ENCODE measurements at places on chromosomes 5 and 9.

GRCh38 chr9:79858508-79858907 lies 286.7 kb downstream of the TLE4 start:
- DNase-seq = no peak

GRCh38 chr5:151665613-151666012 lies 21.1 kb downstream of the SPARC start:
- DNase-seq = no peak

DNA sequence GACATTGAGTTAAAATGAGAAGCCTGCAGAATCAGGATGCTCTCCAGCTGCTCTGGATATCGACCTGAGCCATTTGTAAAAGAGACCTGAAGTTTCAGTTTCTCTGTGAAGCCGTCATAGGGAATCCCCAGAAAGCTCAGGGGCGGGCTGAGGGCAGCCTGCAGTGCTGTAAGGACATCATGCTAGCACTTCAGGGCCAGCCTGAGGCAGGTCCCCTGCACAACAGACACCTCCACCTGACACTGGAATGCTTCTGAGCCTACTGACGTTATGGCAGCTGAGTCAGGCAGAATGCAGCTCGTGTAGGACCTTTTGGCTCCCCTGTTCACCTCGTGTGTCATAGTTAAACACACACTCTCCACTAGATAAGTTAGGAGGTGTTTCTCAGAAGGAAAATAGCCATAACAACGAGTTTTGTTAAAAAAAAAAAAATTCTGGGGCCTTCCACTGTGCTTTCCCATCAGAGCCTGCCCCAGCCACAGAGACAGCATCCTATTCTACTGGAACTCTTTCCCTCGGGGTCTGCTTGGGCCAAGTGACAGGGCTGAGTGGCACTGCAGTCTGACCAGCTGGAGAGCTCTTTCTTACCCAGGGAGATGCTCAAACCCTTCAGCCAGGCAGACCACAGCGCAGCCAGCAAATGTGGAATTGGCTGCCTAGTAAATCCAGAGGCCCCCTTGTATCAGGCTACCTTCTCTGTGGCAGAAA lies 354.9 kb downstream of the DIRAS2 start:
- DNase-seq = no peak

DNA sequence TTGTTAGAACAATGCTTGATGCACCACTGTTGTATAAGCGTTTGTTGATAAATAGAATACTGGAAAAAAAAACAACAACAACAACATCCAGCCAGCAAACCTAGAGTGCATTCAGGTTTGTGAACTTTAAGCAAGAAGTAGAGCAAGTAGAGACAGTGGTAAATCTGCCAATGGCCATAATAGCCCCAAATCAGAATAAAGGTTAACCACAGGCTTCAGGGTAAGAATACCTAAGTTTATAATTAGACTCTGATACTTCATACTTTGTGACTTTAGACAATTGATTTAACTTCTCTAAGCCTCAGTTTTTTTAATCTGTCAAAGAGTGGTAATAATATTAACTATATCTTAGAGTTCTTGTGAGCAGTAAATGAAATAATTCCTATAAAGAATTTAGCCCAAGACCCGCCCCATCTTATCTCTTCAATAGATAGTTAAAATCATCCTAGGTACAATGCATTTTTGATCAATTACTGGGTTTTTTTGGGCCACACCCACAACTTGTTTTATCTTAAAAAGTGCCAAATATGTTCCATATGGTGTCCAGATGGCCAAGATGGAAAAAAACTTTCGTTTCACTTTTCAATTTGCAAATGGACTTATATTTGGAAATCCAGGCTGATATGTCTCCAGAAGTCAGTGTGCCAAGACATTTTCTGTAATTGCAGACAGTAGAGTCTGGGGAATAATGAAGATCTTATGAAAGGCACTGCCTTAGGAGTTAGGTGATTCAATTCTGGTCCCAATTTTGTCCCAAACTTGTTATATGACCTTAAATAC lies 24.5 kb upstream of the DPYSL3 start:
- no peak for DNase-seq

GRCh38 chr9:106419829-106420228 lies 443.1 kb upstream of the ZNF462 start:
- DNase-seq = no peak

DNA sequence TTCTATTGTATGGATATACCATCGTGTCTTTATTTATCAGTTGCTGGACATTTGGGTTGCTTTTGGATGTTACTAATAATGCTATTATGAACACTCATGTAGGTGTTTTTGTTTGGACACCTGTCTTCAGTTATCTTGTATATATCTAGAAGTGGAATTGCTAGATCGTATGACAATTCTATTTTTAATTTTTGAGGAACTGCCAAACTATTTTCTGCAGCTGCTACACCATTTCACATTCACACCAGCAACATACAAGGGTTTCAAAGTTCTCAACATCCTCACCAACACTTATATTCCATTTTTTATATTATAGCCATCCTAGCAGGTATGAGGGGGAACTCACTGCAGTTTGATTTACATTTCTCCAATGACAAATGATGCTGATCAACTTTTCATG lies 324.6 kb downstream of the CAAP1 start:
- DNase-seq = no peak

DNA sequence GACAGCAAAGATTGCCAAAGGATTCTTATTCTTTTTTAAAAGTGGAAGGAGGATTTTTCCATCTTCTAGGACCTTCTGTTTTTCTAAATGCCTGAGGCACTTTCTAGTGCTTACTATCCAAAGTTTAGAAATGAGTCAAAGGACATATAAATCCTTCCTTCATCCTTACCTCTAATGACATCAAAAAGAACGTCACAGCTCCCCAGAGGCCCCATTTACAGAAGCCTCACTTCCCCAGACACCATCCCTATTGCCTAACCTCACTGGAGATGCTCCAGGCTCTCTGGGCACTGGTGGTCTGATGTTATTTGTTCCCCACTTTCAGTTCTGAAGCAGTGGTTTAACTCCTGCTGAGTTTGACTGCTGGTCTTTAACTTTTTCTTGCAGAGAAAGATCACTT lies 504.3 kb downstream of the AGTPBP1 start:
- DNase-seq = no peak

DNA sequence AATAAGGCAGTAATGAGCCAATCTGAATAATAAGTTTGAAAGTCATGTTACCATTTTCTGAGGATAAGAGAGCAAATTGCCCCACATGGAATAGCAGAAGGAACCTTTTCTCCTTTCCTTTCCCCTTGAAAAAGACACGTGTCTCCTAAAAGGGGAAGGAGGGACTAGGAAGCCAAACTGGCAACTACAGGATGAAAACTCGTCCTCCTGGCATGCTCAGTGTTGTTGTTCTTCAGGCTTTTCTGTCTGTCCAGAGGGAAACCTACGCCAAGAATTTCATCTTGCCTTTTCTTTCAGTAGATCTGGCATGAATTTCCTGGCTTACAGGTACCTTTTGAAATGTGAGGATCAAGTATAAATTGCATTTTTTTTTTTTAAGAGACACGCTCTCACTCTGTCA lies 355.9 kb upstream of the TLE4 start:
- DNase-seq = no peak

- DNase-seq = no peak
Measured at GRCh38 chr5:142175461-142176142, 67.0 kb downstream of the NDFIP1 start.

DNA sequence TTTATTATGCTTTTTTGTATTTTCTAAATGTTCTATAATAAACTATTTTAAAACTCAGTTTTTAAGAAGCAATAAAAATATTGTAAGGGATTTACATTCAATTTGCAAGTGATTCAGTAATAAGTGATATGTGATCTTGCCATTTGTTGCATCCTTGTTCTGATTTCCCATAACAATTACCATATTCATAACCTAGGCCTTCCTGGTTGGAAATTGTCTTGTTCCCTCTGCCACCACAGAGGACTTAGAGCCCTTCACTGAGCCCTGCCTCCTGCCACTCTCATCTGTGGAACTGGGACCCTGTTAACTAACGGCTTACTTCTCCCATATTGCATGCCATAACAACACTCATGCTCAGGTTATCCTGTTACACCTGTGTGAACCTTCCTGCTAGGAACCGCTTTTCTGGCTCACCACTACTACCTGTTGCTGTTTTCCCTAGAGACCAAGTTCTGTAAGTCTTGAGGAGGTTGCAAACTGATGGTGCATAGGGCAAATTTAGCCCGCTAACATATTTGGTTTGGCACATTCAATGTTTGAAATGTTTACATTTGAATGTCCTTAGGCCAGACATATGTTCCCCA lies 32.9 kb upstream of the DTWD2 start:
- DNase-seq = no peak

- no peak for DNase-seq
Measured at GRCh38 chr9:128703616-128704355, 1.5 kb downstream of the PKN3 start.

DNA sequence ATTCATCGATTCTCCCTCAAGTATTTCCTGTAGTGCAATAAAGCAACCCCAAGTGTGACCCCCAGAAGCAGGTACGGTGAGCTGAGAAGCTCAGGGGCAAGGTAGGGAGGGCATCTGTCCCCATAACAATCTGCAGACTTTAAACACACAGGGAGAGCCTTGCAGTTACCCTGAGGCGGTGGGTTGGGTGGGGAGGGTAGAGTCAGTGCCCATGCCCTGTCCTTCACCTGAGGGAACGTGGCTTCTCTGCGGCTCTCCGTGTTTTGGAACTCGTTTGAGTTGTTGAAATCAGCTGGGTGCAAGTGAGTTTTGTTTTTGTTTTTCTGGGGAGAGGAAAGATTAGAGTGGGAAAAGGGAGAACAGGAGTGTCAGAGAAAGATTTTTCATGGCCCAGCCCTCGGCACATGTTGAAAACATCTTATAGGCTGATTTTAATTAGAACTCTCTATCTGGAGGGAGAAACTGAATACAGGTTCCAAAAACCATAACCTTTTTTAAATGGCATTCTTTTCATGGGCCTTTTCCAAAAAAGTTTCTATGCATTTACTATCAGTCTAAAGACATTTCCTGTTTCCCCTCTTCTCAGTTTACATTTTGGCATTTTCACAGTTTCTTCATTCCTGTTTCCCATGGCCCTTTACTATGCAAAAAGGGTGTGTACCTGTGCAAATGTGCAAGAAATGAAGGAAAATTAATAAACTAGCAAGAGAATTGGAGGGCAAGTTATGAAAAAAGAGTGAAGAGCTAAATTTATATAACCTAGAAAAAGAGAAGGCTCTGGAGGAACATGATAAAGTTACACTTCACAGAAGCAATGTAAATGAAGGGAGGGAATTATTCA lies 266.5 kb upstream of the VLDLR start:
- no peak for DNase-seq

- no peak for DNase-seq
Measured at GRCh38 chr5:33579152-33579551, 138.4 kb downstream of the TARS1 start.

DNA sequence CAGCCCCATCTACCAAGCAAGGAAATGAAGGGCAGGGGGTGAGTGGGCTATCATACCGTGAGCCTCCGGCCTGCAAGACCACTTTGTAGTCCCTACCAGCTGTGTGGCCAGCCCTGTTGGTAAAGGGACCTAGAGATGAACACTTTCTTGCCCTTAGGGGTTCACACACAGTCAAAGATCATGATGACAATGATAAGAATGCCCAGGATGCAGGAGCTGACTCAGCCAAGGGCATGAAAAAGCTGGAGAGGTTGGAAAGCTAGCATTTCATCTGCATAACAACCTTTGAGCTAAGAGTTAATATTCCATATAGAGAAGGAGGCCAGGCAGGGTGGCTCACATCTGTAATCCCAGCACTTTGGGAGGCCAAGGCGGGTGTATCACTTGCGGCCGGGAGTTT lies 19.2 kb upstream of the FGFR4 start:
- DNase-seq = no peak

DNA sequence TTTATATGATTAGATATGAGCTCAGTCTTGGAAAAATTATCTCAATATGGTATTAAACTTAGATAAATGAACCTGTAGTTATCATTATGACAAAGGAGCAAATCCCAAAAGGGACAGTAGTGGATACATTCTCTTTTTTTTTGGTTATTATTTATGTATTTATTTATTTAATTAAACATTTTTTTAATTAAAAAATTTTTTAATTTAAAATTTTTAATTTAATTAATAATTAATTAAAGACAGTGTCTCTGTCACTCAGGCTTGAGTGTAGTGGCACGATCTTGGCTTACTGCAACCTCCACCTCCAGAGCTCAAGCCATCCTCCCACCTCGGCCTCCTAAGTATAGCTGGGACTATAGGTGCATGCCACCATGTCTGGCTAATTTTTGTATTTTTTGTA lies 15.6 kb downstream of the ANKHD1 start:
- DNase-seq = no peak

DNA sequence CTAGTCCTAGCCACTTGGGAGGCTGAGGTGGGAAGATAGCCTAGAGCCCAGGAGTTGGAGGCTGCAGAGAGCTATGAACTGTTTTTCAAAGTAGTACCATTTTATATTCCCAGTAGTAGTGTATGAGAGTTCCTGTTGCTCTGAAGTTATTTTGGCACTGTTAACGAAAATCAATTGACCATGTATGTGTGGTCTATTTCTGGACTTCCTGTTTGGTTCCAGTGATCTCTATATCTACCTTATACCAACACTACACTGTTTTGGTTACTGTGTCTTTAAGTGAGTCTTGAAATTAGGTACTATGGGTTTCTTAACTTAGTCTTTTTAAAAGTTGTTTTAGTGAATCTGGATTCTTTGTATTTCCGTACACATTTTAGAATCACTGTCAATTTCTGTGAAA lies 13.6 kb downstream of the SLF1 start:
- DNase-seq = no peak

DNA sequence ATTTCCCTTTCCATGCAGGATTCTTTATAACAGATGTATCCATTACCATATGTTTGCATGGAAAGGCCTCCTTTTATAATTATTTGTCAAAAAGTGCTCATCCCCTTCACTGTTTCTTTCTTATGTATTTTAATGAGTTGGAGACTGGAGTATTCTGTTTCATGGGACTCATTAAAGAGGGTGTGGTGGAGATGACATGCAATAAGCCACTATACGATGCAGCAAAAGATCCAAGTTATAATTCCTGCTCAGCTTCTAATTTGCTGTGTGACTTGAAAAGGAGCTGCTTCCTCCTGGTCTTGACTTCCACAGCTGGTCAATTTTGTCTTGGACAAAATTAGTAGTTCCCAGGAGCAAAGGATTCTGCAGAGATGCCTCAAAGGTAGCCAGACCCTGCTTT lies 13.9 kb downstream of the SGCD start:
- DNase-seq = no peak

DNA sequence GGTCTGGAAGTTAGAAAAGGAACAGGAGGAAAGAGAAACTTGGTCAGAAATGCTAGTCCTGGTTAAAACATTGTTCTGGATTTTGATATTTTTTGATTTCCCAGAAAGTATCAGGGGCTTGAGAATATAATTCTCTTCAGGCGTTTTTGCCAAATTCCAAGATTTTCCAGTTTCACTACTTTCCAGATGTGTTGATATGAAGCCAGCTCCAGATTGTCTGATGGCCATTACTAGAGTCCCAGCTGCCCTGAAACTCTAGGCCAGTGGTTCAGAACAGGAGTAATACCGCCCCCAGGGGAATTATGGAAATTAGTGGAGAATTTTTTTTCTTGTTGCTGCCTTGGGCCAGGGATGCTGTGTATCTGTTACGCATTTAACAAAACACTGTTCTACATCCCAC lies 88.6 kb downstream of the KCNN2 start:
- no peak for DNase-seq

- DNase-seq = no peak
Measured at GRCh38 chr5:97501965-97502305, 318.9 kb upstream of the RIOK2 start.

- DNase-seq = no peak
Measured at GRCh38 chr9:17433526-17433925, 145.3 kb upstream of the SH3GL2 start.
